Iris pigment epithelial cell (primary cell): ENCODE measurements at places on chromosomes 6 and 20.
A peak's percentile ranks its signal among the peaks of the same experiment; 100 is the strongest.

GRCh38 chr20:16785226-16785625 lies 37.1 kb downstream of the OTOR start:
- DNase-seq: peak; percentile 45

- peak; percentile 82 for DNase-seq
Measured at GRCh38 chr6:155026022-155026705, 31.0 kb downstream of the TIAM2 start.

DNA sequence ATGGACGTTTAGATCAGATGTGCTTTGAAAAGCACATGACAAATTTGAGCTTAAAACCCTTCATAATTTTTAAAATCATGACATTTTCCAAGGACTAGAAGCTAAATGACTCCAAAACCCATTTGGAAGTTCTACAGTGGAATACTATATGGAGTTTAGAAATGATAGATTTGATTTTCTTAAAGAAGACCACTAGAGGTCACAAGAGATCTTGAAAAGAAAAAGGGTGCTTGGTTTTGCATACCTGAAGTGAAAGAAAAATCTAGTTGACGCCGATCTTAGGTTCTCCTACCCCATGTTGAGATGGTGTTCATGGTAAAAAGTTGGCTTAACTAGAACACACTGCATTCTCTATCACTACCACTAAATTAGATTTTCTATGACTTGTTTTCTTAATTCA lies 31.5 kb downstream of the CFAP61 start:
- DNase-seq: peak; percentile 22

DNA sequence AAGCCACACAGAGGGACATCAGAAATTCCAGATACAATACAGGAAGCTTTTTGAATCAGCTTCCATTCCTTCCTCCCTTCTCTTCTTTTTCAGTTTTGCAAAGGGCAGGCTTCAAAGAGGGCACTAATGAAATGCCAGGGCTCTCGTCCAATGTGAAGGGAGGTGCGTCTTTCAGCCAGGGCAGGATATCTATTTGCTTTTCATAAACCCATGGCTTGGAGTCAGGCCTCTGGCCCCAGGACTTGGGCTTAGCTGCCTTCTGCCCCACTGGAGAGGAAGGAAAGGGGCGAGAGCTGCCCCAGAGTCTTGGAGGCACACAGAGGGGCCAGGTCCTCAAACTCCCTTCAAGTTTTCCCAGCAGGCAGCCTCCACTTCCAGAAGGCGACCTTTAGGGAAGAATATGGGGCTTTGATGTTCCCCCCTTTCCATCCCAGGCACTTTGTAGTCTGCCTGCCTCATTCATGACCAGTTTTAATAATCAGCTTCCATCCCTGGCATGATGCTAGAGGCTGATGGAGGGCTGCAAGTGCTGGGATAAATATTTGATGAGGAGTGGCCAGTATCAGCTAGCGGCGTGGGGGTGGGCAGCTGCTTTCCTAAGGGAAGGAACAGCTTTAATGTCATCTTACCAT lies 234.8 kb downstream of the NRN1 start:
- DNase-seq: no peak

DNA sequence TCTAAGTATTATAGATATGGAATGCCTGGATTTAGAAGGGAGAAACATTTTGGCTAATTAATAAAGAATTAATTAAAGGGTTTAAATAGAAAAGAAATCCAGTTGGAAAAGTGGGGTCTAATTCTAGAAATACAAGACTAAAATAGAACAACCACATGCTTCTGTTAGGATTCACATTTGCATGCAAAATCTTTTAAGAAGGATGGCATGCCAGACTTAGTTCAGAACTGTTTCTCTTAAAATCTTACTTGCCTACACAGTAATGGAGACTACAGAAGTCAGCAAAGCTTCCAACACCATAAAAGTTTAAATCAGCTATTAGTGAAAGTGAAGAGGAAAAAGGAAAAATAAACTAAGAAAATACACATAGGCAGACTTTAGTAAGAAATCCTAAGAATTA lies 32.7 kb upstream of the KATNA1 start:
- no peak for DNase-seq

DNA sequence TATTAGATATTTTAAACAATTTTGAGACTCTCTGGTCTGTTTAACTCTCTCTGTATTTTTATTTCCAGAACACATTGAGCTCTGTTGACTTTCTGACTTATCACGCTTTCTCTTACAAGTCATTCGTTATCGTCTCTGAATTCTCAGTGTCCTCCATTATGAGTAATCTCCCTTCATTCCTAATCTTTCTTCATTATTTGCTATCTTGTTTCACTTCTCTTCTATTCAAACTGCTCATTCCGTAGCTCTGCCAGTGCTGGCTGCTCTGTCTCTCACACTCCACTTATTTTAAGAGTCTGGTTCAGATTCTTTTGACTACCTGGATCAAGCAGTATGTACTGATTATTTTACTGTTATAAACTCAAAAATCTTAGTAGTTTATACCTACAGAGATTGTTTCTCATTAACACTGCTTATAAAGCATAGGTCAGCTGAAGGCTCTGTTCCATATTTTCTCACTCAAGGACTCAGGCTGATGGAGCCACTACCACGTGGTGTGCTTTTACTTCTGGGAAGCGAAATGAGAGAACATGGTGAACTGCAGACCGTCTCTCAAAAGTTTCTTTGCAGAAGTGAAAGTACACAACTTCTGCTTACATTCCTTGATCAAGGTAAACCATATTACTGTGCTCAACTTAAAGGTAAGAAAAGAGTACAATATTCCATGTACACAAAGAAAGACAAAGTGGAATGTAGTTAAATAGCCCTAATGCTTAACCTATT lies 485.2 kb downstream of the GRIK2 start:
- DNase-seq: no peak

DNA sequence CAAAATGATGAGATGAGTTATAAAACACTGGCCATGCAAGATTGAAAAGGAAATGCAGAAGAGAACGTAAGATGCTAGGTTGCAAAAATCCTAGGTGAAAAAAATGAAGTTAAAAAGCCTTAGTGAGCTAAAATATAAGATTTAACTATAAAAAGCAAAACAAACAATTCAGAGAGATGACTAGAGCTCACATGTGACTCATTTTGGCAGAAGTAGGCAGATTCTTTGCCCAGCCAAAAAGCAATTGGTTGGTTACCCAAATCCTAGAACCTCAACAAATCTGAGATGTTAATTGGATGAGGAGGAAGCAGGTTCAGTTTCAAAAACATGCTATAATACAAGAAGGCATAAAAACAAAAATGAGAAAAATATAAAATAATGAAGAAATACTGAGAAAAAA lies 249.1 kb downstream of the OGFRL1 start:
- peak; percentile 36 for DNase-seq

DNA sequence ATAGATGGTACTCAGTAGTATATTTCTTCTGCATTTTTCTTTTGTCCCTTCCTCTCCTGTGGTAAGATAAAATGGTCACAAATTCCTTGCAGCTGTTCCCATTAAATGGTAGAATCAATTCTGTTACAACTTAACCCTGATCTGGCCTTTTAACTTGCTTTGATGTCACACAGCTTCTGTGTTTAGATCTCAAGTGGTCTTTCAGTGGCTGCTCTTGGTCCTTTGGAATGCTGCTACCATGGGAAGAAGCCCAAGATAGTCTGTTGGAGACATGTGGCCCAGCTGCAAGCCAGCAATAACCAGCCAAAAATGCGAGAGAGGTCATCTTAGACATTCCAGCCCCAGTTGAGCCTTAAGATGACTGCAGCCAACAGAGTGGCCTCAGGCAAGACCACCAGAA lies 429.7 kb downstream of the KIF16B start:
- no peak for DNase-seq

GRCh38 chr20:49832632-49833327 lies 20.2 kb downstream of the SLC9A8 start:
- DNase-seq: peak; percentile 85

DNA sequence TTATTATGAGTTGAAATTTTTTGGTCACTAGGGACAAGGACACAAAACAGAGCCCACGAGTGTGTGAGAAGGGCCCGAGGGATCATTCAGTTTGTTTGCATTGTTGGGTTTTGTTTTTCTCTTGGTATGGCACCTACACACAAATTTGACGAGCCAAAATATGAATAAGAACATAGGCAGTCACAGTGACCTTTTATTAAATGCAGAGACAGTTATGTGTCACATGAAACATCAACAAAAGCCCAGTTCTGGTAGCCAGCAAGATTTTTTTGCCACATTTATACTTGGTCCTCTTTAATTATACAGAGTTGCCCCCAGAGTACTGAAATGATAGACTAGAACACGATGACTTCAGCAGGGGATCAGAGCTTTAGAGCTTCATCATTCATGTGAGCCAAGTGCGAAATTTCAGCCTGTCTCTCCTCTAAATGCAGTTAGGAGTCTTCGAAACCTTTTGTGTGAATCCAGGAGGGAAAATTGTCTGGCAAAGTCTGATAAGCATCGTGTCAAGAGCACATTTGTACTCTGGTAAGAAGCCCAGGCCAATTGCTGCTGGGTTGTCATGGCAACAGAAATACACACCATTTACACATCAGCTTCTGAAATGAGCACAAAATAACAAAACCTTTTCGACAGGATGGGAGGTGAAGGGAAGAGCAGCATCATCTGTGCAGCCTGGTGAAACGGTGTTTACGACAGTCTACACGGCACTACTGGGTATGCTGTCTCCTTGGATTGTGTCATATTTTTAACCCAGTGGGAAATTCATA lies 79.2 kb upstream of the RIPOR2 start:
- DNase-seq: peak; percentile 87

DNA sequence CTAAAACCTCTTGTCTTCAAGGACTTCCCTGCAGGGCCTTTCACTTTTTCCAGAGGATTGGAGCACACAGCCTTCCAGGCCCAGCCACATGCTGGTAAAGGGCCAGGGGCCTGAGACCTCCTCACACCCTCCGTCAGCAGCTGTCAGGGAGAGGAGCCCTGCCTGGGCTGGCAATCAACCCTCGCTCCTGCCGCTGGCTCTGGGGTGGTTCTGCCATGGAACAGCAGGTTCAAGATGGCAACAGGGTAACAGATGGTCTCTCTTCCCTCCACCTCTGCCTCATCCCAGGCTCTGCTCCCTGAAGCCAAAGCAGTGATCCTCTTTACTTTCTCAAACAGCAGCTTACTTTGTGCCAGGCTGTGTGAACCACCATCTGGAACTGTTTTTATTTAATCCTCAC lies 23.8 kb downstream of the PCNA start:
- DNase-seq: no peak

- DNase-seq: no peak
Measured at GRCh38 chr20:63280929-63281545, 8.4 kb downstream of the ARFGAP1 start.

DNA sequence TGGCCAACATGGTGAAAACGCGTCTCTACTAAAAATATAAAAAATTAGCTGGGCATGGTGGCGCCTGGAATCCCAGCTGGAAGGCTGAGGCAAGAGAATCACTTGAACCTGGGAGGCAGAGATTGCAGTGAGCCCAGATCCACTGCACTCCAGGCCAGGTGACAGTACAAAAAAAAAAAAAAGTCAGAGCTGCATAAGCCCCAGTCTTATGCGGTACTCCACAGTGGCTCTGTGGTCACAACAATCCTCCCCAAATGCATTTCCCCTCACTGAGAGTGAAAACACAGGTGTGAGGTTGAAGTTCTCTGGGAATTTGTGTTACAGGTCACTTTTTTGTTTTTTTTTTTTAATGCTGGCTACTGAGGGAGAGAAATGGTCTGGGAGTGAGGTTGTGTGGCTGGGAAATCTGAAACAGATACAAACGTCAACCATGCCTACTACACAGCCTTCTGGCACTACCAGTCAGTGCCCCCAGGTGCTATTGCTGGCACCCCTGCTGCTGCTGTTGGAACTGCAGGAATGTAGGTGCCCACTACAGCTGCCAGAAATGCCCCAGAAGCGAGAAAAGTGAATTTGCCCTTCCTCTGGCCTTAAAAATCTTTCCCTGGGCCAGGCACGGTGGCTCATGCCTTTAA lies 5.7 kb downstream of the MRPS26 start:
- DNase-seq: no peak

DNA sequence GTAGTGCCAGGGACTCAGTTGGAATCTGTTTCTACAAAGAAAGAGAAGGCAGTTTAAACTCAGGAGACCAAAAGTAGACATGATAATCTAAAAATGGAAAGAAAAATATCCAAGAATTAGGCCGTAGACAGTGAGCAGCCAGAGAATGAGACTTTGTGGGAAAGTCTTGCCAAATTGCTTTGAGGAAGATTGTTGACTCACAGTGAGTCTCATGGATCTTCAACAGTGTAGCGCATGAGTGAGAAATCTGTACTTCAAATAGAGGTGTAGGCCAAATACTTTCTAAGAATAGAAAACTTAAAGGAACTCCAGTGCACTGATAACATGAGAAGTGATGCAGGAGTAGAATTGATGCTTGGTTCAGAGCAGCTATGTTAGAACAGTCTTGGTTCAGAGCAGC lies 284.5 kb downstream of the HTR1B start:
- peak; percentile 87 for DNase-seq

DNA sequence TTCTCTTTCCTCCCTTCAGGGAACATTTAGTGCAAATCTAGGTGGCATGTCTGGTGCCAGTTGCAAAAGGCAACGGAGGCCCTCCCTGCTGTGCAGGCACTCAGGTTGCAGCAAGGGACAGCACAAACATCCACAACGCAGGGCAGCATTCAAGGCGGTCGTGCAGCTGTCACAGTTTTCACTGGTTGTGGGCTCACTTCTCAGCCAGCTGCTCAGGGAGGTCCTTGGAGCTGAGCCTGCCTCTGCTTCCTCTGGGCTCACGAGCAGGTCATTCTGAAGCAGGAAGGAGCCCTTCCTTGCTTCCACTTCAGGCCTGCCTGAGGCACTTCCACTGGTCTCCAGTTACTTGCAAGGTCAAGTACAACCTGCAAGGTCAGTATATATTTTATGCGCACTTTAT lies 3.8 kb upstream of the NPEPL1 start:
- no peak for DNase-seq

DNA sequence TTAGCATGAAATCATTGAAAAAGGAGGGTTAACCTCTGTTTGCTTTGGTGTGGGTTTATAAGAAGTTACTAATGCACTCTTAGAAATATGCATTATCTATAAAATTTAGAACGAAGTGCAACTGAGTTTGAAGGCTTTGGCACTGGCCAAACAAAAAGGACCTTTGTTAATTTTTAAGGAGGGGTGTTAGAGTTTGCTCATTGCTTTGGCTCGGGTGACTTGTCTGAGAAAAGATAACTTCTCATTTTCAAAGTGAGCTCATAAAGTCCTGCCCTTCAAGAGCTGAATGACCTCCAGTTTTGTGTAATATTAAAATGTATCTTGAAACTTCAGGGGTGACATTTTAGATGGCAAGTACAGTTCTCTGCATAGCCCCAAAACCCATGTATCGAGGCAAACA lies 25.9 kb downstream of the NEDD9 start:
- DNase-seq: no peak

- DNase-seq: no peak
Measured at GRCh38 chr6:153804755-153805330, 234.2 kb upstream of the OPRM1 start.

- DNase-seq: peak; percentile 9
Measured at GRCh38 chr6:119096721-119097565, 18.5 kb upstream of the FAM184A start.
